ENCODE measurements at places on chromosomes 16 and 17.
A peak's percentile ranks its signal among the peaks of the same experiment; 100 is the strongest.

- DNase-seq: no peak
Observed at GRCh38 chr16:11639925-11640899, 28.0 kb upstream of the SNN start.

DNA sequence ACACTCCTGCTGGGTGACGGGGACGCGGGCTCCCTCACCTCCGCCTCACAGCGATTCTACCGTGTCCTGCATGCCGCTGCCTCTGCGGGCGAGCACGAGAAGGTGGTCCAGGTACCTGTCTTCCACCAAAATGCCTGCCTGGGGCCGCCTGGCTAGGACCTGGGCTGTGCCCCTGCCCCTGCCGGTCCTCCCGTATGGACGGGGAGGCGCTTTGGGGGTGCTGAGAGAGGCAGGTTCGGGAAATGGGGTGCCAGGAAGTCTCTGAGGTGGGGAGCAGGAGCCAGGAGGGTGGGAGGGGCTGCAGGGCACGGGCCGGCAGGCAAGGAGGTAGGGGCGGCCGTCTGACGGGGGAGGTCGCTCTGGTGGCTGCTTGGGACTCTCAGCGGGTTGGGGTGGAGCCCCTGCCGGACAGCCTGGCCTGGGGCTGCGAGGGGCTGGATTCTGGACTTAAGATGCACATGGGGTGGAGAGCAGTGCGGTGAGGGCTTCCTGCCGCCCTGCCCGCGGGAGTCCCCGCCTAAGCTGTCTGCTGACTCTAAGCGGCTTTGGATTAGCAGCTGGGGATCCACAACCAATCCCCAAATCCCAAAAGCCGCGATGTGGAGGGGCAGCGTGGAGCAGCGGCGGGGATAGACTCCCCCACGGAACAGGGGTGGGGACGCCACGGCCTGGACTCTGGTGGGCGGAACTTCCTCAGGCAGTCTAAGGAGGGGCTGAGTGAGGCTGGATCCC lies 5.8 kb downstream of the CHTF18 start:
- DNase-seq: no peak

DNA sequence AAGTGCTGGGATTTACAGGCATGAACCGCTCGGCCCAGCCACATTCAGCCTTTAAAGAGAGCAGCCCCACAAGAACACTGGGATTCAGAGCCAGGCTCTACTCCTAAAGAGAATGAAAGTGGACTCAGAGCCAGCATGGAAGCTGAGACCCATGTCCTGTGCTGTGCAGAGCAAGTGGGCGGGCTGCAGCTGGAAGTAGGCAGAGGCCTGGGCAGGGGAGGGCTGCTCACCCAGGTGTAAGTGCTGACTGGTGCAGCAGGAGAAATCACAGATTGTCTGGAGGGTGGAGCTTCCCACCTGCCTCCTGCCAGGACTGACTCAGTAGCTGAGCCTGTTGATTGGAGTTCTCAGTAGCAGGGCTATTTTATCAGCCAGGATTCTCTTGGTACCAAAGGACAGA lies 178.7 kb downstream of the KATNIP start:
- DNase-seq: no peak

GRCh38 chr16:25066747-25067631 lies 44.6 kb upstream of the LCMT1 start:
- peak; percentile 69 for DNase-seq
